ENCODE measurements at places on chromosomes 3 and 15. TPM values are rescaled to one million over a fixed set of nuclear protein-coding genes. Genes with fewer than 3 reads are reported as not detected.

Gene GPR15
- not detected for total RNA-seq

Gene LSG1
- 60.3 TPM for total RNA-seq

Gene PAQR5
- total RNA-seq: 0.89 TPM

Gene CYP11A1
- total RNA-seq: 0.54 TPM

DNA sequence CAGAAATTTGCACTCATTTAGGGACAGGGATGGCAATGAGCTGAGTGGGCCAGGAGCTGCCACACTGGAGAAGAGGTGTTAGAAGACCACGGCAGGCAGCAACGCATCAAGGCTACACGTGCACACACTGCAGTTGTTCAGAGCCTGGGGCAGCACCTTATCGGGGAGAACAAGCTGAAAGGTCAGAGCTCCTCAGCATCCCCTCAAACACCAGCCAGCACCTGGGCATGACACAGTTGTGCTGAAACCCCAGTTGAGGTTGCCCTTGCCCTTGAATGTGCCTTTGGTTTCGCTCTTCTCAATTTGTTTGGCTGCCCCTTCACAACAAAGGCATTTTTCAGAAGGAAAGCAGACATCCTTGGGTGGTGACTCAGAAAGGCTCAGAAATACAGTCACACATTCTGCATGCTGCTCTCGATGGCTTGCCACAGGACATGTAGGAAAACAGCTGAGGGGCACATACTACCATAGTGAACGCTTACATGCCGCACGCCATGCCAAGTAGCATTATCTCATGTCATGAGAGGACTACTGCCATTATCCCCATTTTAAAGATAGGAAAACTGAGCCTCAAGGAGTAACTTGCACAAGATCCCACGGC lies 57.6 kb downstream of the ST8SIA2 start:
- H3K4me1 ChIP-seq: no peaks in the 10 kb centered on the region
- no peak overlapping the region for H3K4me3 ChIP-seq
- H3K27me3 ChIP-seq: no peaks in the 10 kb centered on the region
- H3K36me3 ChIP-seq: no peaks in the 10 kb centered on the region
- no peak for DNase-seq
- no peak overlapping the region for H3K27ac ChIP-seq

DNA sequence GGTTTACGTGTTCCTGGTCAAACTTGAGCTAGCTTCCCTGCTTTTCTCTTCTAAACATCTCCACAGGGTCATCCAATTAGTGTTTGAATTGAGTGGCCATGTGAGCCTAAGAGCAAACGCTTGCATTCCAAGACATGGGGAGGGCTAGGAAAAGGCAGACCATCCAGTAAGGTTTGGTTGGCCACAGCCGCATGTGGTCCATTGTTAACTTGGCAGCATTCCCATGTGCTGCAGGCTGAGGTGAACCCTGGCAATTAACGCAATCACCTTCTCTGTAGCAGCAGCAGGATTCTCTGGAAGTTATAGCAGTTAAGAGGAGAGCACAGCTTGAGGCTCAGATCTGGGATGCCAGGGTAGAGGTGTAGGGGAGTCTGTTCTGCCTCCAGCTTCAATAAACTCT lies 502.2 kb upstream of the LMCD1 start:
- no peak for DNase-seq
- H3K27me3 ChIP-seq: no peaks in the 10 kb centered on the region
- H3K4me3 ChIP-seq: no peak overlapping the region
- H3K27ac ChIP-seq: no peak overlapping the region
